ENCODE measurements at places on chromosomes 4 and X.

DNA sequence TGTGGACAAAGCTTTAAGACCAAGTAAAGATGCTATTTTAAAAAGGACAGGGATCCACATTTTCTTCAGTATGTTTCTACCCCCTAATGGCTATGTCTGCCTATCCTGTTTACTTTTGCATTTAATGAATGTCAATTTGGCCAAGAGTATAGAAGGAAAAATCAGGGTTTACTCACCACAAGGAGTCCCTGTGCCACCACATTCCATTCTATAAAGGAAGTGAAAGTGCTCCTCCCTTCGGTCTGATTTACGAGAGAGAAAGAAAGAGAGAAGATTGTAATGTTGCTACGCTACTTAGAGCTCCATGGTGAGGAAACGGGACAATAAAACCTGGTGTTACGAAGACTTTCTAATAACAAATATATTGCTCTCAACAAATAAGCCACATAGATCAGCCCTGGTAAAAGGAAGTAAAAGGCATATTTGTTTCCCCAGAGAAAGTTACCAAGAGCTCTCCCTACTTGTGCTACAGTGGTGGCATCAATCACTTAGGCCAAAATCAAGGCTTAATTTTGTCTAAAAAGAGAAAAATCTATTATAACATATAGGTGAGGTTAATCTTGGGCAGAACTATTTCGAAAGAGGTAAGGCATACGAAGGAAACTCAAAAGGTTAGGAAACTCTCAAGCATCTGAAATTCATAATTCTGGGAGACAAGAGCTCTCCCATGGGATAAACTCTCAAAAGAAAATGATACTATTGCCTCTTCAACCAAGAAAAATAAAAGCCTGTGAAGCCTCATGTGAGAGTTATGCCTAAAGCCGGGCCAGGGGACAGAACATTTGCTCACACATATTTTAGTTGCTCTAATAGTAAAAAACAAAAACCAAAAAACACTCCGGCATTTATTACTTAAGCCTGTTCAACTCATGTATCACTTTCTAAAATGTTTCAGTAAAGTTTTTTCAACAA is 29.5 kb downstream of the TAPT1 start:
- no peak for DNase-seq

DNA sequence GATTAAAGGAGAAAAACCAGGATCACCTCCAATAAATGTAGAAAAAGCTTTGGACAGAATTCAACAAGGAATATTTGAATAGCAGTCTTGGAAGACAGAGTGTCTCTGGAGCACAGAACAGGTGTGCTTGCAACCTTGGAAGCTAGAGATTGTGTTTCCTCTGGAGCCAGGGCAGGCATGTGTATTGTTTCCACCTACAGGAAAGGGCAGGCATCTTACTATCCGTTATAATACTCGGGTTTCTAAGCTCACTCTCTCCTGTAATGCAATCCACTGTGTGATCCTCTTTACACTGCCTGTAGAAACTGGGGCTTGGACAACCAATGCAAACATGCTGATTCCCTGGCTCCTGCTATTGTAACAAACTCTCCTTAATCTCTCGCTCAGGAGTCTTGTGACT is 14.4 kb downstream of the CCDC110 start:
- DNase-seq, result no peak

- DNase-seq, result no peak
Measured at GRCh38 chr4:20347531-20347930, 95.8 kb downstream of the SLIT2 start.

DNA sequence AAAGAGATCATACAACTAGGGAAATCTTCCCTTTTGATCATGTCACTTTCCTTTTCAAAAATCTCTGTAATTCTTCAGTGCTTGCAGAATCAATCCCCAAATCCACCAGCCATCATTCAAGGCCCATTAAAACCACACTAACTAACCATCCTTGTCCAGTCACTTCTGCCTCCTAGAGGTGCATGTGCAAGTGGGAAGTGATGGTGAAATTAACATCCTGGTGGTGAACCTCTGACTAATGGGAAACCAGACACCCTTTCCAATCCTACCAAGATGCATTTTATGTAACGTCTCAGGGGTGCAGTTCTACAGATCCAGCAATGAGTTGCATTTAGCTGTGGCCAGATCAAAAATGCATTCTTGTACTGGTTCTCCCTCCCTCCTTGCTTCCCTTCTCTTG is 341.8 kb downstream of the RAPGEF2 start:
- DNase-seq, result no peak

DNA sequence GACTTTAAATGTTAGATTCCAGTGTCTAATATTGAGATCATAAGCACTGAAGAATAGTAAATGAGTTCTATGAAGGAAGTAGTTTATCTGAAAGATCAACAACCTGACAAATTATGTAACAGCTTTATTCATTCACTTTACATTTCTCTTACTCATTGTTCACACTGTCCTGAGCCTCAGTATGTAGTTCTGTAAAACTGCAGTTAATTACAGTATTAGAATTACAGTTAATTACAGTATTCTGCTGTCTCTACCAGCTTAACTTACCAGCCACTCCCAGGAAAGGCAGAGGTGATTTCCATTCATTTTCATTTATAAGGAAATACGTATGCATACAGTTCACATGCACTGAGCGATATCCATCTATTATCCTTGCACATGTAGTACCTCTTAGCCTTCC is 32.7 kb downstream of the NFKB1 start:
- no peak for DNase-seq

DNA sequence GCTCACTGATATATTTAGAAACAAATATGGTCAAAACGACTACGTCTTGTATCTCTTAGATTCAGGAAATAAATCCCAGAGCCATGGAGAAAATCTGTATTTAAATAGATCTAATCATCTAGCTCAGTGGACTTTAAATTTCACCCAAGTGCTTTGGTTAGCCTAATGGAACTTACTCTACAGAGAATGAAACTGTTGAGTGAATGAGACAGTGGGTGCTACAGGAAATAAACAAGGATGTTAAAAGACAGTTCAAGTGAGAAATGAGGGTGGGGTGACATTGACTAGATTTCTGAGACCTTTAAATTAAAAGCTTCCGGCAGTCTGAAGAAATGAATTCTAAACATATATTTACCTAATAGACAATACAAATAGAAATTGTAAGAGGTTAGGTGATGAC is 2197.0 kb downstream of the ARAP2 start:
- no peak for DNase-seq

DNA sequence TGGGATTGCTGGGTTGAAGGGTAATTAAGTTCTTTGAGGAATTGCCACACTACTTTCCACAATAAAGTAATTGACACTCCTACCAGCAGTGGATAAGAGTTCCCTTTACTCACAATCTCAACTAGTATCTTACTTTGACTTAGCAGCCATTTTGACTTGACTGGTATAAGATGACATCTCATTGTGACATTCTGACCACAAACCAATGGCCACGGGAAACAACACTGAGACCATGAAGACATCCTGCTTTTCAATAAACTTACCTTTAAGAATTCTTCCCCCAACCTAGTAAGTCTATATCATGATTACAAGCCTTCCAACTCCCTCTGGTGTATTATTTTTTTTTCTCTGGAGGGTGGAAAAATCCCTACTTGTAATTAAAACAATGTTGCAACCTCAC is 66.9 kb upstream of the WDR1 start:
- DNase-seq, result no peak

DNA sequence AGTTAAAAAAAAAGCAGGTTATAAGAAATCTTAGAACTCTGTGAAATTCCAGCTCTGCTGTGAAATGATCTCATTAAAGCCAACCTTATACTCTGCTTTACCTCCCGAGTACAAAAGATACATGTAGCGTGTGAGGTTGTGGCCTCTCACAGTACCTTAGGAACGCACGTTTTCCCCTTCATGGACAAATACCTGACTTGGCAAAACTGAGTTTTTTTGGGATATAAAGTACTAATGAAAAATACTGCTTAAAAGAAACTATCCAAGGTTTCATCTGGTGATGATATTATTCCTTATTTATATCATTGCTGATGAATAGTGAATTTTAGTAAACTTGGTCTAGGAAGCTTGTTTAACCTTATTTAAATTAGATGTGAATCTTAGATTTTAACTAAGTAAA is 48.9 kb downstream of the WWC2 start:
- DNase-seq, result no peak

GRCh38 chr4:10164877-10165283 is 48.3 kb upstream of the WDR1 start:
- DNase-seq, result peak; percentile 54

GRCh38 chr4:99817309-99817890 is 773 bp downstream of the DAPP1 start:
- no peak for DNase-seq

DNA sequence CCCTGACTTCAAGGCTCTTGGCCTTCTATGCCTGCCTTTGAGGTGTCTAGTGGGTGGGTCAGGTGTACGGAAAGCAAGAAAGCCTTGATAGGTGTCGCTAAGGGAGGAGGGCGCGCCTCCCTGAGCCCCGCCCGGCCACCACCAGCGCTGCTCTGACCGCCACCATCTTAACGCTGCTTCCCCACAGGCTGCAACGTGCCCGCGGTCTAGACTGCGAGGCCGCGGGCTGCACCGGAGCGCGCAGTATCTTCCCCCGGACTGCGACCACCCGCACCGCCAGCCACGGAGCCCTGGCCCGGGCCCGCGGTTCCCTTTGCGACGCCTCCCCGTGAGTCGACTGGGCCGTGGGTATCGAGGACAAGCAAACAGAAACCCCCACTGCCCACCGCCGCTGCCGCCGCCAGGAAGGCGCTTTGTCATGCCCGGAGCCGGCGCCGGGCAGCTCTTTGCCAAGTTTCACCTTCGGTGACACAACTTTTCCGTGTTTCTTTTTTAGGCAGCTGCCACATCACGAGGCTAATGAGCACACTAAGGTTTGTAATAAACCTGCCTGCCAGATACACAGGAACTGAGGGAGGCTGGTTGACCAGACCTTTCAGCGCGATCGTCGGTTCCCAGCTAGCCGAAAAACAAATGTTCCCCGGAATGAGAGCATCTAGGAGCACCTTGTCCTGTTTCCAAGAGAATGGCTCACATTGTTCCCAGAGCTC is 335.8 kb upstream of the F9 start:
- no peak for DNase-seq

GRCh38 chr4:17117746-17118145 is 219.3 kb upstream of the LDB2 start:
- no peak for DNase-seq

DNA sequence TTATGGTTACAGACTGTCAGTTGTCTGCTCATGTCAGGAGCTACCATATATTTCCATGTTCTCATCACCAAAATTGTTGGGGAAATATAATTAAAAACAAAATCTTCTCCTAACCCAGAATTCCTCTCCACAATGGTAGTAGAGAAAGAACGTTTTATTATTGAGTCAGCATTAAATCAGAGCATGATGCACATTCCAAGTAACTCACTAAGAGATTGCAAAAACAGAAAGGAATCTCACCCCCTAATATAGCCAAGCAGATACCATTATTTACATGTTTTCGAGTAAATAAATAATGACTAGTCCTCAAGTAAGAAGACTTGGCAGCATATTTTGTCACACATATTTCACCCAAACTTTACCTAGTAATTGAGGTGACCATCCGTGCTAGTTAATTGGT is 36.2 kb upstream of the ARHGEF6 start:
- no peak for DNase-seq

- no peak for DNase-seq
Measured at GRCh38 chrX:15882704-15883539, 28.3 kb upstream of the AP1S2 start.

GRCh38 chrX:45771560-45772340 is 571.1 kb upstream of the DIPK2B start:
- no peak for DNase-seq

DNA sequence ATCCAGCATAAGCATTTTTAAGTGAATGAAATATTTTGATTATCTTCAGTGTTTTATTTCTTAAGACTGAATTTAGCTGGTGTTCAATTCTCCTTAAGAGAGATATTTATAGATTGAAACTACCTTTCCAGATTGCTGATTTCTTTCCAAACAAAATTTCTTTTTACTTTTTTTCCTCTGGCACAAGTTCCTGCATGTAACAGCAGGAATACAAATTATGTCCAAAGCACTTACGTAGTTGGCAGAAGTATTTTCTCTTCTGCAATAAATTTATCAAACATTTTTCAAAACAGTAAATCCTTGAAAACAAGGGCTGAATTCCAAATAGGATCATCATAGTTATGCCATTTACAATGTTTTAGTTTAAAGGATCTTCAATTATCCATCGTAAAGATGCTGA is 412.6 kb downstream of the IQCM start:
- no peak for DNase-seq

DNA sequence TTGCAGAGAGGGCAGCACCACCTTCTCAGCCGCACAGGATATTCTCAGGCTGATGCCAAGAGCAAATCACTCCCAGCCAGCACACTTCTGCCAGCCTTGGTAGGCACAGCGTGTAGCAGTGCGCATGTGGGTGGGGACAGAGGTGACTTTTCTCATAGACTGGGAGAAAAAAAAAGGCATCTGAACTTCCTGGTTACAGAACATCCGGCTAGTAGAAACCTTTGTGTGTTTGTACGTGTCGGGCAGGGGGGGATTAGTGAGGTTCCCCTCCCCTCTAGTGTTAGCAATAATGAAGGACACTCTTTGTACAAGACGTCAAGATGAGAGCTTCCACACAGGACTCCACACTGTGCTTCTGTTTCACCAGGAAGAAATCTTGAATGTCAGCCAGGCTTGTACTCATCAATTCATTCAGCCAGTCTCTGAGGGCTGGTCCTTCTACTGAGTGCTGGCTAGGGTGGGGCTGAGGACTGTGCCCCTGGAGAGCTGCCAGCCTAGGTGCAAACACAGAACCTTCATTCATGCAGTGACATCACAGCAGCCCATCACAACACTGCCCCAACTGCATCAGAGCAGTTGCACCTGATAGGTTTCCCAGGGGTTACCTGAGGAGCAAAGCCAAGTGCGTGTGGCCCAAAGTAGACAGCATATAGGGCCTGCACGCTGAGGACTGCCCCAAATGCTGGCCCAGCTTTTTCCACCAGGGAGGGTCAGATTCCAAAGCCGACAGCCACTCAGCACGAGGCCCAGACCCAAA is 34.7 kb downstream of the SLC25A5 start:
- DNase-seq, result peak; percentile 17
